Renal pelvis (tissue), 12 donors: ENCODE measurements at places on chromosomes 6 and 20. TPM values are rescaled to one million over a fixed set of nuclear protein-coding genes. Genes with fewer than 3 reads are reported as not detected.

Gene LAMA4
- 93.6 TPM for polyA plus RNA-seq

Gene PRR18
- polyA plus RNA-seq = 0.30 TPM

Gene COL9A3
- polyA plus RNA-seq = 13.9 TPM

Gene ADISSP
- 22.4 TPM for polyA plus RNA-seq

Gene TRAPPC3L
- polyA plus RNA-seq = 0.39 TPM

Gene MEI4
- polyA plus RNA-seq = 1.6 TPM

Gene TRIM10
- polyA plus RNA-seq = 0.52 TPM

Gene FOXF2
- 0.34 TPM for polyA plus RNA-seq

Gene SEMG1
- not detected for polyA plus RNA-seq

Gene LTB
- 2.0 TPM for polyA plus RNA-seq

Gene FLRT3
- polyA plus RNA-seq = 125 TPM

Gene CTAGE9
- not detected for polyA plus RNA-seq

Gene ITCH
- 40.9 TPM for polyA plus RNA-seq

Gene ZNF318
- 38.8 TPM for polyA plus RNA-seq

Gene PTPN1
- polyA plus RNA-seq = 30.5 TPM

Gene DEFB132
- not detected for polyA plus RNA-seq

Gene RWDD2A
- polyA plus RNA-seq = 6.2 TPM

Gene GABRR1
- polyA plus RNA-seq = 1.2 TPM

Gene MUC21
- polyA plus RNA-seq = not detected

Gene MRPS26
- polyA plus RNA-seq = 70.7 TPM

Gene DBNDD2
- polyA plus RNA-seq = 24.8 TPM

Gene PTCRA
- polyA plus RNA-seq = 0.48 TPM

Gene NHLRC1
- 2.3 TPM for polyA plus RNA-seq

Gene CMTR1
- polyA plus RNA-seq = 53.5 TPM

Gene ABCF1
- 77.9 TPM for polyA plus RNA-seq

Gene OVOL2
- 1.5 TPM for polyA plus RNA-seq

Gene CD93
- polyA plus RNA-seq = 36.2 TPM

Gene ANKRD6
- polyA plus RNA-seq = 24.4 TPM

Gene ZSCAN16
- polyA plus RNA-seq = 11.1 TPM

Gene OR12D3
- not detected for polyA plus RNA-seq

Gene DLK2
- polyA plus RNA-seq = 1.5 TPM

Gene BCAS4
- polyA plus RNA-seq = 6.2 TPM
